ENCODE measurements at places on chromosomes 5 and 9. TPM values are rescaled to one million over a fixed set of nuclear protein-coding genes. Genes with fewer than 3 reads are reported as not detected.

Gene NEURL1B
- 18.8 TPM for total RNA-seq

DNA sequence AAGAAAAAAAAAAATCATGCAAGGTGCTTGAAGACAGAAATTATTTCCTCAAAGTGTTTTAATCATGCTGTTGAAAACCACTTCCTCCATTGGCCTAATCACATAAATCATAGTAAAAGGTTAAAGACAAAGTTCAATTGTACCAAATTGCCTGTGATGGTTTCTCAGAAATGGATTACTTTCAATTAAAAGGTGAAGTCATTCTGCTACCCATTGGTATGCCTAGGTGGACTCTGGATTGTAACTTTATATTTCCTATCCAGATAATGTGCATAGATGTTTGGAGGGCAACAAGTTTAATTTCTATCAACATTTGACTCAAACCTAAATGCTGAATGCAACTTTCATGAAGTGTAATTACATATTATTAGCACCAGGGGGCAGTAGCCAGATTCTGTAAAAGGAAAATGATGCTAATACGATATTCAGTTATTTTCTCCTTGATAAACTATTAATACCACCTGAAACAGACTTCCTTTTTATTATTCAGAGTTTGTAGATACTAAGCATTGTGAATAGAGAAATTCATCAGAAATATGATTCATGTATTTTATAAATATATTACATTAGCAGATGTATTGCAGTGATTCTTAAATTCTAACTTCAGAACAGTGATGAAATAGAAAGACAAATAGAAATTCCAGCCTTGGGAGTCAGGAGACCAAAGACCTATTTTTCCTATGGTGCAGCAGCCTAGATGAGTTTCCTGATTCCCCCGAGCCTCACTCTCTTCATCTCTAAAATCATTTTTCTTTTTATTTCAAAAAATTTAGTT is 148.2 kb downstream of the CAAP1 start:
- H3K4me3 ChIP-seq, result no peak overlapping the region
- no peak overlapping the region for H3K27ac ChIP-seq
- DNase-seq, result no peak
- no peaks in the 10 kb centered on the region for H3K4me1 ChIP-seq

DNA sequence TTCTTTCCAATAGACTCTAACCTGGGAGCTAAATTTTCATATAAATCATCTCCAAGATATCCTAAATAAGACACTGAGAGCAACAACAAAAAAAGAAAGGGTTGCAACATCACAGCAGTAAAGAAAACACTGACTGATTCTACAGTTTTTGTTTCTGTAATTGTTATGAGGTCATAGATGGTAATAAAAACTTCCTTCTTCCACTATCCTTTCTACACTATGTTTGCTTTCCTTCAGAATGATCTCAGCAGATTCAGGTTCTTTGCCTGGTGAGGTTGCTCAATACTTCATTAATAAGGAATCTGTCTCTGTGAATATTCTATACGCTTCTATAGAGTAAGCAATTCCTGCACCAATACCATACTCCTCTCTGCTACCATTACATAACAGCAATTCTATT is 835.6 kb upstream of the GRAMD2B start:
- H3K36me3 ChIP-seq, result no peaks in the 10 kb centered on the region
- no peaks in the 10 kb centered on the region for H3K27me3 ChIP-seq
- no peak for DNase-seq
- no peak overlapping the region for H3K4me3 ChIP-seq
- H3K27ac ChIP-seq, result no peak overlapping the region

DNA sequence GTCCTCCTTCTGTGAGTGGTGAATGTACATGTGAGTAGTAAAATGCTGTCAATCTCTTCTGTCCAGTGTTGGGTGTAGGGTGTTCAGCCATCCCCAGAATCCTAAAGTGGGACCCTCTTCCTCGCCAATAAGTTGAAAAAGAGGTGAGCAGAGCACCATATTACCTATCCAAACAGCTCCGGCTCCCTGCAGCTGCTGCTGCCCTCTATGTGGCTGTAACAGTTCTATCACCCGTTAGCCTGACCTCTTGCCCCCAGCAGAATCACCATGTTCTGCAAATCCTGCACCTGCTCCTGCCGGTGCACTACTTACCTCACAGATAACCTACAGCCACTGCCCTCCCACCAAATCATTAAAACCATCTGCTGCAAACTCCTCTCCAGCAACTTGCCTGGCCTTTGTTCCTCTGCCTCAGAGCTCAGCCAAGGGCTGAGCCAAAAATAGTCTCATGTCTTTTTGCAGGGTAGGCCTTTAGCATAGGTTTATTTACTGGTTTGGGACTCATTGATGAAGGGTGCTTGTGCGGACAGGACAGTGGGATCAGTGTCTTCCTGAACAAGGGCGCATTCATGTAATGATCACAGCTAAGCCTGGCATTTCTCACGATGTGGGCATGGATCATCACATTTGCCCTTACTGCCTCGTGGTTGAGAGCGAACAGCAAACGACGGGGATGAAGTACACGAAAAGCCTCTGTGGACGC is 49.6 kb upstream of the CCL21 start:
- no peaks in the 10 kb centered on the region for H3K27me3 ChIP-seq
- DNase-seq, result no peak
- H3K4me3 ChIP-seq, result no peak overlapping the region

DNA sequence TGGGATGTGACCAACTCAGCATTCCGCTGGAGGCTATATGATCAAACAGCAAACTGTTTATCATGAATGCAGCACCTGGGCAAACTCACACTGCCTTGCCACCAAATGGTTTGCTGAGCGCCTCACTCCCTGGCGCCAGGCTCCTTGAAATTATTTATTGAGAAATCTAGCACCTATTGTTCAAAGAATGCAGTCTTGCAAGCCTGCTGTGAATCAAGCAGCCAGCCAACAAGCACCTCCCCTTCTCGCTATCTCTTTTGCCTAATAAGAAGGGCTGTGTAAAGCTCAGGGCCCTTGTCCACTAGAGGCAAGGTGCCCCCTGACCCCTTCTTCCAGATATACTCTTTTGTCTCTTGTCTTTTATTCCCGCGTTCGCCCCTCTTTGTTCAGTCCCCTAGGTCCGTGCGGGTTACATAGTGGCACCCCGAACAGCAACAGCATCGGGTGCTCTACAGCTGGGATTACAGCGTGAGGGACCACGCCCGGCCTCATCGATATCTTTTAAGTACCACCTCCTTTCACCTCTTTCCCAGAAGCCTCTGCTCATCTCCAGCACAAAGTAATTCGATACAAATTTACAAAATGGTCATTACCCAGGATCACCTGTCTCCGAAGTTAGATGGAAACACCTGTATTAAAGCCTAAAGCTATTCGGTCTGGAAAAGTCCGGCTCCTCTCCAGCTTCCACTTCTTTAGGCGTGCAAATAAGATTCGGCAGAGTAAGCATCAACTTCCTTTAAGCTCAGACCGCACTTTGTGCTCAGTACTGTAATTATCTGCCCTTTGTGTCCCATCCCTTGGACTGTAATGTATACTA is 896 bp downstream of the RIGI start:
- no peaks in the 10 kb centered on the region for H3K36me3 ChIP-seq
- peaks cover 31% of the 10 kb centered on the region for H3K4me1 ChIP-seq
- no peaks in the 10 kb centered on the region for H3K27me3 ChIP-seq
- H3K4me3 ChIP-seq, result peak overlapping the region; percentile 70
- no peak for DNase-seq

All from gastrocnemius medialis (tissue), 4 donors.